Epithelial cell of prostate (primary cell): ENCODE measurements at places on chromosomes 7 and 10.

GRCh38 chr7:151366880-151367222 is 25.2 kb downstream of the NUB1 start:
- no peak for DNase-seq

GRCh38 chr10:9900751-9901150 is 1116.9 kb upstream of the CELF2 start:
- DNase-seq: no peak

- no peak for DNase-seq
Observed at GRCh38 chr10:73262880-73263555, 10.6 kb upstream of the MRPS16 start.

DNA sequence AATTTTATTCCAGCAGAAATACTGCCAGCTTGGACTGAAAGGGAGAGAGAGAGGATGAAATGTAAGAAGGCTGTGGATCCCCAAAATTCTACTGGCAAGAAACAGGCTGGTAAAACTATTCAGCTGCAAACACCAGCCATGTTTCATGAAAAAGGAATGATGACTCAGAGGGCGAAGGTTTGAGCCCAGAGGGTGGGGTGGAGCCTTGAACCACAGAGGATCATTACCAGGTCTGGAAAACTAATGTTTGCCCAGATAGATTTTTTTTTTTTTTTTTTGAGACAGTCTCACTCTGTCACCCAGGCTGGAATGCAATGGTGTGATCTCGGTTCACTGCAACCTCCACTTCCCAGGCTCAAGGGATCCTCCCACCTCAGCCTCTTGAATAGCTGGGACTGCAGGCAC is 41.7 kb upstream of the NRF1 start:
- peak; percentile 59 for DNase-seq

GRCh38 chr7:117137868-117138267 is 184.6 kb downstream of the ST7 start:
- DNase-seq: no peak

DNA sequence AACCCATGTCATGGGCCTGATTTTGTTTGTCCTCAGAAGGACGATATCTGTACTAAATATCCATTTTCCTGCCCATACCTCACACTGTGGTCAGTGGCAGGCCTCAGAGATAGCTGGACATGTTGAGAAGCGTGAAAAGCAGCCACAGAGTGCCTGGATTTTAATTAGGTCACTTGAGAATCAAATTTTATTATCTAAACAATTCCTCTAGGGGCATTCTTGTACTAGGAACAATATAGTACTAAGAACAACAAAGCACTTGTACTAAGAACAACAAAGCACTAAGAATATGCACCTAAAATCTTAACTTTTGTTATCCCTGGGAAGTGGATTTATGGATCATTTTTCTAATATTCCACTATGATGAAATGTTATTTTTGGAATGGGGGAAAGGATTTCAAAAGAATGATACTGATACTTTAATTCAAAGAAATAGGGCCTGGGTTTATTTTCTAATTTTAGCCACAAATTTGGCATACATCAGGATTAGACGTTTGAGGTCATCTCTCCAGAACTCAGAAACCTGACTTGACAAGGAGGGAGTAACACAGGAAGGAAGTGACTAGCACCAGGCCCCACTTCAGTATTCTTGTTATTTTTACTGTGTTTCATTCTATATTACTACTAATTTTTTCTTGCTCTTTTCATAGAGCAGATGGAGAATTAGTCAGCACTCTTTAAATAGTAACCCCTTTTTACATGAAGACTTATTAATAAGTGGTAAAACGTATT is 112.2 kb downstream of the EXOC4 start:
- DNase-seq: no peak

DNA sequence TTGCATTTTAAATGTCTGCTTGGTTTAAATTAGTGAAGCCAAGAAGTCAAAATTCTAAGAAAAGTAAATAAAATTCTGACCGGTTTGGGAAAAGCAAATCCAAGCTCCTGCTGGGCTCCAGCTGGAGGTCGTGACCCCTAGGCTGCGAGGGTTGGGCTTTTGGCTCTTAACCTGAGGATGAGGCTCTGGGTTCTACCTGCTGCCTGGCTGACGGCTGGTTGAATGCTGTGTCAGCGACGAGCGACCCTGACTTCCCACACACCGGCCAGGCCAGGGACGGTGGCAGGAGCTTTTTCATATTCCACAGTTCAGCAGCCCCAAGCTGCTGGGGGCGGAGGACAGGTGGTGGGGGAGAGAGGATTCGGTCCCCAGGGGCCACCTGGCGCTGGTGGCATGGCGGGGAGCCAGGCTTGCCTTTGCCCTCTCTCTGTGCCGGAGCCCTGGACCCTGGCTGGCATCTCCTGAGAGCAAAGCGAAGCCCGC is 843 bp upstream of the PLPP4 start:
- DNase-seq: no peak

- DNase-seq: no peak
Observed at GRCh38 chr10:133475425-133475734, 21.6 kb downstream of the SCART1 start.

DNA sequence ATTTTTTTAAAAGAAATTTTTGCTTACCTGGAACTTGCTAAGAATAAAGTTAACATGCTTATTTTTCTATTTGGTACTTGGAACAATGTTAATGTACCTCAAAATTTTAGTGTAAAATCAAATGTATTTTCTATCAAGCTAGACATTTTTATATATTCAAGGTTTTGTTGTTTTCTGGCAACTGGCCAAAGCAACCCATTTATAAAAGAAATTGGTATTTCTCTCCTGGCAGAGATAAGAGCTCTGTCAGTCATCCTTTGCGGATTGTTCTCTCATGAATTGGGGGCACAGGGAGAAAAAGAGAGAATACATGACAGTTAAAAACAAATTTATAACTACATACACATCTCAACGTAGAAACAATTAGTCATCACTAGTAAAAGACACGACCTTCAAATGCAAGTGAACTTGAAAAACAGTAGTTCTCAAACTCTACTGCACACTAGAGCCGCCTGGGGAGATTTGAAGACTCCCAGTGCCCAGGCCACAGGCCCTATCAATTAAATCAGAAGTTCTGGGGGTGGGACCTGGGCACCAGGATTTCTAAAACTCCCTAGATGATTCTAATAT is 152.4 kb upstream of the LAMB4 start:
- DNase-seq: no peak

DNA sequence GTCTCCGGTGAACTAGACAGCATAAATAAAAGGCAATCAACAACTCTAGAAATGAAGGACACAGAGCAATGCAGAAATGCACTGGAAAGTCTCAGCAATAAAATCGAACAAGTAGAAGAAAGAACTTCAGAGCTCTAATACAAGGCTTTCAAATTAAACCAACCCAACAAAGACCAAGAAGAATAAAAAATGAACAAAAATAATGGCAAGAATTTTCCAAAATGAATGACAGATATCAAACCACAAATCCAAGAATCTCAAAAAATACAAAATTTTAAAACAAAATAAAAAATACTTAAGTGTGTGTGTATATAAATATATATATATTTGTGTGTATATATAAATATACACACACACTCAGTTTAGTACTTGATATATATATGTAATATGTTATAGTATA is 110.8 kb downstream of the IQUB start:
- no peak for DNase-seq

DNA sequence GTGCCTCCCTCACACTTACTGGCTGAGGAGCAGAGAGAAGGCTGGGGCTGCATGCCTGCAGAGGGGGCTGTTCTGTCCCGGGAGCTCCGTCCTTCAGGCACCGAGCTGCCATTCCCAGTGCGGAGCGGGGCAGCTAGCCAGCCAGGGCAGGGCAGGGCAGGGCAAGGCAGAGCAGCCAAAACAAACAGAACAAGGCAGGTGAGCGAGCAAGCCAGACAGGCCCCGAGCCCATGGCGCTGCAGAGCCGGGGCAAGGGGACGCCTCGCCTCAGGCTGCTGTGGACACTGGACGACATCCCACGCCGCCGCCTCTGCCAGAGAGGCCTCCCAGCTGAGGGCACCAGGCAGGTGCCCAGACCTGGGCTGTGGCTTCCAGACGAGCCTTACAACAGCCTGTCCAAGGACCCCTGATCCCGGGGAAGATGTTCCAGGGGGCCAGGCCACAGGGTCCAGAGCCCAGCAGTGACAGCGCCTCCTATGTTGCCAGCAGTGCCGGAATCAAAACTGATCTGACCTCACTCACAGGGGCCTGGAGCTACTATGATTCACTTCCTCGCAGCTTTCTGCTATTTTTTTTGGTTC is 8.2 kb upstream of the NDST2 start:
- DNase-seq: no peak

DNA sequence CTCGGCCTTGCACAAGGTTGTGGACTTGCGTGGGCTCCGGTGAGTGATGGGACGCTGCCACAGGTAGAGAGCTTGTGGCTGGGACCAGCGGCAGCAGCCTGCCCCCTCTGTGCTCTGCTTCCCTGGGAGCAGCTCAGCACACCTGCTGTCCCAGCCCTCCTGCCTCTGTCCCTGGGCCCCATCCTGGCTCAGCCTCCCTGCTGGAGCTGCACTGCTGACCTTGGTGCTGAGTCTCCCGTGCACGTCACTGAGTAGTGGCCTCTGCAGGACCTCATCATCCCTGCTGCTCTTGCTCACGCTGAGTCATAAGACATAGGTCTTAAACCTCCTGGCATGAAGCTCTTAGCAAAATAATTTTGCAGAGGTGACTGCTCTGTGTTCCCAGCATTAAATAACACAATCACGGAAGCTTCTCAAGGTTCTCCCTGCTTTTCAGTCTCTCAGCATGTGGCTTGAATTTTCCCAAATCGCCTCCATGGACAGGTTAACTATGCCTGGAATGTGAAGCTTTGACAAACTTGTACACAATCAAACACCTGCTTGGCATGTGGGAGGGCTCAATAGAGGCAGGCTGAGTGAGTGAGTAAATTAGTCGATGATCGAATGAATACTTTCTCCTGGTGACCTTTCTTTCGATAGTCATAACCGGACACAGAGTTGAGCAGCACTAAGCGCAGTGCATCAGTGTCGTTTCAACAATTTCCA is 63.8 kb upstream of the NPS start:
- DNase-seq: peak; percentile 20

GRCh38 chr10:73991884-73992245 is 6.1 kb upstream of the VCL start:
- no peak for DNase-seq

GRCh38 chr10:129879655-129880054 is 84.4 kb downstream of the EBF3 start:
- DNase-seq: no peak

- DNase-seq: no peak
Observed at GRCh38 chr7:35657125-35657524, 37.8 kb downstream of the HERPUD2 start.

- DNase-seq: no peak
Observed at GRCh38 chr10:100969187-100970075, at the start of gene SEMA4G. SEMA4G (plus strand) TSS chr10:100969504; CDS start chr10:100972913, 3,409 bp downstream.
